ENCODE measurements at places on chromosomes 11 and 22.
A peak's percentile ranks its signal among the peaks of the same experiment; 100 is the strongest.

- DNase-seq = no peak
Observed at GRCh38 chr22:30295576-30295975, 6.3 kb upstream of the CASTOR1 start.

- DNase-seq = no peak
Observed at GRCh38 chr11:104602643-104603042, 295.6 kb downstream of the CASP12 start.

- no peak for DNase-seq
Observed at GRCh38 chr11:41666951-41667653, 207.7 kb upstream of the LRRC4C start.

- DNase-seq = no peak
Observed at GRCh38 chr11:69231466-69232018, 62.4 kb upstream of the MYEOV start.

- peak; percentile 12 for DNase-seq
Observed at GRCh38 chr22:23233752-23234408, 53.6 kb downstream of the BCR start.

DNA sequence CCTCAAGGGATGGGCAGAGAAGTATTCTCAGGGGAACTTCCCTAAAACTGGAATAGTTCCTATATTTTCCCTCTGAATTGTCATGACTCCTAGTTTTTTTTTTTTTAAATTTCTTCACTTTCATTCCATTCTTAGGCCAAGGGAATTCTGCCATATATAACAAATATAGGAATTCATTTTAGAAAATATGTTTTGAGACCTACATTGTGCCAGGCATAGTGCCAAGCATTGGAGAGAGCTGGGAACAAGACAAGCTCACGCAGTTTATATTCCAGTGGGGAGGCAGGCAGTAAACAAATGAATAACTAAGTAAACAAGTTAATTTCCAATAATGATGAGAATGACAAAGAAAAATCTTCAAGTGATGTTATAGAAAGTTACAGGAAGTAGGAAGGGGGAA is 2.6 kb upstream of the NPTXR start:
- DNase-seq = no peak

DNA sequence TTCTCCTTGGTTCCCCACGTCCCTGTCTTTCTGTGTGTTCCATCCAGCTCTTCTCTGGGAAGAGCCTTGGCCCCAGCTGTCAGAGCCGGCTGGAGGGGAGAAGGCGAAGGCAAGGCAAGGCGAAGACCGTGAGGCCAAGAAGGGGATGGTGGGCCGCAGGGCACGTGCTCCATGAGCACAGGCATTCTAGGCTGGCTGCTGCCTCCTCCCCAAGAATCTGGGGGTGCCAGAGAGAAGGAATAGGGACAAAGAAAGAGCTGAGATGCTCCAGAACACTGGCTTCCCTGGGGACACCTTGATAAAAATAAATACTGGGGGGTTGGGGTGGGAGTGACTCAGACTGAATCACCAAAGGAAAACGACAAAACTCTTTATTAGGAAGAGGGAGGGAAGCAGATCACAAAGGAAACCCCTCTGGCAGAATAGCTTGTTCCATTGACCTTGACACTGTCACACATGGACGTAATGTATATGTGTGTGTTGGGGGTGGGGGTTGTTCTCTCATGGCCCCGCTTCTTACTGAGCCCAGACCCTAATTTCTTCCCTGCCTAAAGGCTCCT is 52.5 kb downstream of the NECTIN1 start:
- peak; percentile 74 for DNase-seq

GRCh38 chr22:20811971-20812660 is 38.2 kb downstream of the SERPIND1 start:
- DNase-seq = no peak

- no peak for DNase-seq
Observed at GRCh38 chr22:39682994-39683393, 112.4 kb downstream of the CACNA1I start.

DNA sequence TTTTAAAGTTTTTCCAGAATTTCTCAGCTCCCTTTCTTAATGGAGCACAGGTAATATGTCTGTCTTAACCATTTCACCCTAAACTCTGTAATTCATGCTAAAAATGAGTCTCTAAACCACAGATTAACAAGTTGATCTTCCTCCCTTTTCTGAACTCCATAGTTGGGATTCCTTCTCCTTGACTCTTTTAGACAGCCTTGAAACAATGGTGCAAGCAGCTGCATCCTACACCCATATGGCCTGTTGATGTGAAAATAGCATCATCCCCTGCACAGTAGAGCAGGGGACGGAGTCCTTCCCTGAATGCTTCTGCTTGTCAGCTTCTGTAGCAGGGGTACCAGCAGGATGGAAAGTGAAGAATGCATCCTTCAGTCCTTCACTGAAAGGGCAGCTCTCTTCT is 192.8 kb upstream of the SORL1-AS1 start:
- no peak for DNase-seq

DNA sequence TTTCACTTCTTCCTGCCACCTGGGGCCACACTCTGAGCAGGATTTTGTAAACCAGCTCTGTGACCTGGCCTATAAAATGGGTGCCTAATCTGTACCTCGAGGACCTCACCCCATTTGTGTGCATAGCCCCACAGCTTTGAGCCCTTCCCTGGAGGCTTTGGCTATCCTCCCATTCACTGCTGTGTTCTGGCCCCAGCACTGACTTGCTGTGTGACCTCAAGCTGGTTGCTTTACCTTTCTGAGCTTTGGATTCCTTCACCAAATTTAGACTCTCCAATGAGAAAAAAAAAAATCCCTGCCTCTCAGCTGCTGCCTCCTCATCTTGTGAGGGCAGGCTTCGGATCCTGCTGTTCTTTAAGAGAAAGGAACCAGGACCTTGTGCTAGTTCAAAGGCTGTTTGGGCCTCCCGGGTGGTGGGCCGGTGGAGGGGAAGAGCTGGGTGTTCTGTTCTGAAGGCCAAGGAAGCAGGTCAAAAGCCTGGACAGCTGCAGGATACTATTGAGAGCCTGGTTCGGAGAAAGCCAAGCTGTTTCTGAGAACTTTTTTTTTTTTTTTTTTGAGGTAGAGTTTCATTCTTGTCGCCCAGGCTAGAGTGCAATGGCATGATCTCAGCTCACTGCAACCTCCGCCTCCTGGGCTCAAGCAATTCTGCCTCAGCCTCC is 1.1 kb upstream of the PYGM start:
- DNase-seq = no peak

GRCh38 chr22:38987171-38987895 is 5.2 kb downstream of the APOBEC3B start:
- no peak for DNase-seq

- DNase-seq = peak; percentile 55
Observed at GRCh38 chr11:72091292-72091691, 10.6 kb downstream of the LRRC51 start.

DNA sequence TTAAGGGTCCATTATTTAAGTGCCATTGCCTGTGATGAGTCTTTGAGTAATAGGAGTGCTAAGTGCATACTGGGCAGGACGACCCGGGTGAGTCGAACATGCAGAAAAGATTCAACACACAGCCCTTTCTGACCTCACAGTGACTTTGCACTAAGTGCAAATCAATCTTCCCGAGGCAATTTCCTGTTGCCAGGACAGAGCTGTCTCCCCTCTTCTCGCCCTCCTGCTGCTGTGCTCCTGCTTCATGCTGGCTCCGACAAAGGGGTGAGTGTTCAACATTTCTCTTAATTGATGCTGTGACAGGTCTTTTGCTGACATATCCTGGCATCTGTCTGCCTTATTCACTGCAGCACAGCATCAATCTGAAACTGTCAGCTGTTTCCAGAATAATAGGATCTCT is 42.0 kb downstream of the MCHR1 start:
- DNase-seq = peak; percentile 91

- no peak for DNase-seq
Observed at GRCh38 chr22:48743601-48744282, 1083.9 kb downstream of the BRD1 start.

- DNase-seq = no peak
Observed at GRCh38 chr22:49576241-49577141, 251.2 kb downstream of the BRD1 start.

GRCh38 chr11:64136765-64137441 is 29.0 kb downstream of the MACROD1 start:
- no peak for DNase-seq

GRCh38 chr22:40247976-40248375 is 70.3 kb downstream of the TNRC6B start:
- no peak for DNase-seq

- DNase-seq = no peak
Observed at GRCh38 chr11:61342207-61342803, 9.3 kb downstream of the TKFC start.

GRCh38 chr11:2098691-2099515 is 40.3 kb downstream of the IGF2 start:
- no peak for DNase-seq

- no peak for DNase-seq
Observed at GRCh38 chr11:10918275-10918674, 60.4 kb upstream of the ZBED5 start.

- no peak for DNase-seq
Observed at GRCh38 chr22:49129736-49130135, 697.9 kb downstream of the BRD1 start.

GRCh38 chr11:14905104-14906033 is 13.3 kb upstream of the CYP2R1 start:
- no peak for DNase-seq

- no peak for DNase-seq
Observed at GRCh38 chr11:45541693-45542434, 123.6 kb downstream of the CHST1 start.

DNA sequence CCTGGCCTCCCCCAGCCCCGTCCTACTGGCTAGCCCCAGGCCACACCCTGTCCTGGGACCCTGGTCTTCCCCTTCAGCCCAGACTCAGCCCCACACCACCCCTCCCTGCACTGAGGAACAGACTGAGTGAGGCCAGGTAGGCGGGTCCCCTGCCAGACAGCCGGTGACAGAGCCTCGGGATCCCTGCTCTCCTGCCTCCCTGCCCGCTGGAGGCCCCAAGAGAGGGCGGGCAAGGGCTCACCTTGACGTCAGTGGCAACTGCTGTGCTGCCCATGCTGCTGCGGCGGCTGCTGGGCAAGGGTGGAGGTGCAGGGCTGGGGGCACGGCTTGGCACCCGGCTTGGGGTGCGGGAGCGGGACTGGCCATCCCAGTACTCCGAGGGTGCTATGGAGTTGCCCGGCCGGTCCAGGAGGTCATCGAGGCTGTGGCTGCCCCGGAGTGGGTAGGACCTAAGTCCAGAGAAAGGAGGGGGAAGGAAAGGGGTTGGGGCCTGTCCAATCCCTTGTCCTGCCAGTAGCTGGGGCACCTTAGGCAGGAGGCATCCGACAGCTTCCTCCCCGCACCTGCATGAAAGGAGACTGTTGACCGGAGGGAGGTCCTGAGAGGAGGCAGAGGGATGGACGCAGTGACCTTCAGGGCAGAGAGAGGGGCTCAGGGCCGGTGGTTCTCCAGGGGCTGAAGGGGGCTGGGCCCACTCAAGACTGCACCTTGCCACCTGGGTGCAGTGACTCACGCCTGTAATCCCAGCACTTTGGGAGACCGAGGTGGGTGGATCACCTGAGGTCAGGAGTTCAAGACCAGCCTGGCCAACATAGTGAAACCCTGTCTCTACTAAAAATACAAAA is 2.2 kb upstream of the SLC16A8 start:
- no peak for DNase-seq

GRCh38 chr22:28120691-28121592 is 201.9 kb upstream of the PITPNB start:
- no peak for DNase-seq

DNA sequence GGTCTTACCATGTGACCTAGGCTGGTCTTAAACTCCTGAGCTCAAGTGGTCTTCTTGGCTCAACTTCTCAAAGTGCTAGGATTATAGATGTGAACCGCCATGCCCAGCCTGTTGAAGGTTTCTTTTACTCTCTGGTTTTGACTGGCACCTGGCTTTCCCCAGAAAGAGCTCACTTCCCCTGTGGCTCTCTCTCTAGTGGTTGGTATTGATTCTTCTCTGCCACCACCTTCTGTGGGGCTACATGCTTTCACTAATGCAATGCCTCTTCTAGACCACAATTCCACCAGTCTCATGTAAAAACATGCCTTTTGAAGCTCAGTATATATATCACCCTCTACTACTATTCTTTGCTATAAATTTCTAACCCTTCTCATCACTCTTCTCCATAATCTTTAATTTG is 67.2 kb downstream of the CCDC83 start:
- DNase-seq = no peak

DNA sequence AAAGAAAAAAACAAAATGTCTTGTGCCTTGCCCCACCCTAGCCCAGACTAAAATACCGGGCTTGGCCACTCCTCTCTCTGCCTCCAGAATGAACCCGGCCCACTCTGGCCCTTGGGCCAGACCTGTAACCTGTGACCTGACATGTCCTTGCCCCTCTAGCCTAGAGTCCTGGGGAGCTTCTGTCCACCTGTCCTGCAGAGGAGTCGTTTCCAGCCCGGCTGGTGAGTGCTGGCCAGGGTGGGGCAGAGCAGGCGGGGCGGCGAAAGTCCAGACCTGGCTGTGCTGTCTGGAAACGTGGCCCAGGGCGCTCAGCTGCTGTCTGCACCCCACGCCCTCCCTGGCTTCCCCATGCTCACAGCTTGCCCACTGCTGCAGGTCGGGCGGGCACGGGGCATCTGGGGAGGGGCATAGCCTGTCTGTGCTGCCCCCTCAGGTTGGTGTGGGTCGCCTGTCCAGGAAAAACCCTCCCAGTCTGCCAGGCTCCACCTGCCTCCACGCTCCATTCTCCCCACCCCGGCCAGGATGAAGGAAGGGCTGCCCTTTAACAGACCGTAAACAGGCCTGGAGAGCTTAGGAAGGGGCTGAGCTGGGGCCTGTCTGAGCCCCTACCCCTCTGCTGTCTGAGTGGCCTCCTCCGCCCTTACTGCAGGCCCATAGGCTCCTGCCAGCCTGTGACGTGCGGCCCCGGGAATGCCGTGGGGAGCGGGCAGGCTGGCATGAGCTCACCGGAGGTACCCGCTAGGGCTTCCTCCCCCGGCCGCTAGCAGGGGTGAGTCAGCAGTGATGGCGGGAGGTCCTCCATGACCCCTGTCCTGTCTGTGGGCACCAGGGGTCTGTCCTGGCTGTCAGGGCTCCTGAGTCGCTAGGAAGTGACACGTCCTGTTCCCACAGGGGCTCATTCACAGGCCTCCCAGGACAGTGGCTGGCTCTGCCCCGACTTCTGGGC is 1.9 kb downstream of the CD151 start:
- peak; percentile 96 for DNase-seq

DNA sequence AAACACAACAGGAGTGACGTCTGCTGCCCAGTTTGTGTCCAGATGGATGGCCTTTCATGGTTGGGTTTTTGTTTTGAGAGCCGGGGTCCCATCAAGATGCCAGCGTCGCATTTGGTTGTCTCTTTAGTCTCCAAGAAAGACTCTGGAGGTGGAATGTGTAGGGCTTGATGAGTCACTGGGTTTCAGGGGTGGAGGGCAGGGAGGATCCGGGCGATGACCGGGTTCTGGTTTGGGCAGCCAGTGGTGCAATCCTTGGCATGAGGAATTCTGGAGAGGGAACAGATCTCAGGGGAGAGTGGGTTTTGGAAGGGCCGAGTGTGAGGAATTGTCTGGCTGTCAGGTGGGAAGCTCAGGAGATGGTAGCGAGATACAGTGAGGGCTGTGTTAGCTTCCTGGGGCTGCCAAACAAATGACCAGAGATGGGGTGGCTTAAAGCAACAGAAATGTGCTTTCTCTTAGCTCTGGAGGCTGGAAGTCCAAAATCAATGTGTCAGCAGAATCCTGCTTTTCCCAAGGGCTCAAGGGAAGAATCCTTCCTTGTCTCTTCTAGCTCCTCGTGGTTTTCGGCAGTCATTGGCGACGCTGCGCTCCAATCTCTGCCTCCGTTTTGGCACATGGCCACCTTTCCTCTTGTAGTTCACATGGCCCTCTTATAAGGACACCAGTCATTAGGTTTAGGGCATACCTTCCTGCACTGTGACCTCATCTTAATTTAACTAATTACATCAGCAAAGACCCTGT is 26.4 kb upstream of the PPFIA1 start:
- DNase-seq = peak; percentile 79
